ENCODE measurements at places on chromosomes 5 and 9.

DNA sequence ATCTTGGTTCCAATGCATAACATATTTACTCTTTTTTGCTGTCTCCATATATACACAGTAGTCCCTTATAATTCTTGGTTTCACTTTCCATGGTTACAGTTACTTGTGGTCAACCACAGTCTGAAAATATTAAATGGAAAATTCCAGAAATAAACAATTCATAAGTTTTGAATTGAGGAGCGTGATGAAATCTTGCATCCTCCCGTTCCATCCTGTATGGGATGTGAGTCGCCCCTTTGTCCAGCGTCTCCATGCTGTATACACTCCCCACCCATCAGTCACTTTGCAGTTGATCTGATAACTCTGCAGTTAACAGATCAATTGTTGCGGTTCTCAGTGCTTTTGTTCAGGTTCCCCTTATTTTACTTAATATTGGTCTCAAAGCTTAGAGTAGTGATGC, 11.5 kb upstream of the FAF2 start:
- no peak for DNase-seq

DNA sequence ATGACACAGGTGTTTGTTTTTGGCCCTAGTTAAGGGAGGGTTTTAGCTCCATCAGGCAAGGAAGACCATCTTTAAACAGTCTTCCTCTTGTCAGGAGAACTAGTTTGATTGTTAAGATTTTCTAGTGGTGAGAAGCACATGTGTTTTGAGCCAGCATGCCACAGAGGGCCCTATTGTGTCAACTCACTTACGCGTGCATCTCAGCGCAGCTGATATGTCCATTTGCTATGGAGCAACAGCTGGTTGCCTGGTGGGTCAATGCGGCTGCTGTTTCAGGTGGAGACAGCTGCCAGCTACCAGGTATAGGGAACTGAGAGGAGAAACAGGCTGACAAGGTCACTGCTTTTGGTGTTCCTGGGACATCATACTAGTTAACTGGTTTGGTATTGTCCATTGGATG, 100.5 kb upstream of the PRRC1 start:
- no peak for DNase-seq

GRCh38 chr5:19745247-19745646, 242.8 kb downstream of the CDH18 start:
- no peak for DNase-seq

GRCh38 chr5:154860123-154860522, 1.7 kb downstream of the CNOT8 start:
- DNase-seq = no peak

DNA sequence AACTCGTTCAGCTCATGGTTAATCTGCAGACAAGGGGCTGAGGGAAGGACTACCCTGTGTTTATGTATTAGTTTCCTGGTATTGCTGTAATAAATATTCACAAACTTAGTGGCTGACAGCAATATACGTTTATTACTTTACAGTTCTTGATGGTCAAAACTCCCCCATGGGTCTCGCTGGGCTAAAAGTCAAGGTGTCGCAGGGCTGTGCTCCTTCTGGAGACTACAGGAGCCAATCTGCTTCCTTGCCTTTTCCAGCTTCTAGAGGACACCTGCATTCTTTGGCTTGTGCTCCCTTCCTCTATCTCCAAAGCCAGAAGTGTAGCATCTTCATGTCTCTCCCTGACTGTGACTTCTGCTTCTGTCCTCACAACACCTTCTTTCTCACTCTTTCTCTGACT, 653.8 kb upstream of the RIOK2 start:
- DNase-seq = no peak

DNA sequence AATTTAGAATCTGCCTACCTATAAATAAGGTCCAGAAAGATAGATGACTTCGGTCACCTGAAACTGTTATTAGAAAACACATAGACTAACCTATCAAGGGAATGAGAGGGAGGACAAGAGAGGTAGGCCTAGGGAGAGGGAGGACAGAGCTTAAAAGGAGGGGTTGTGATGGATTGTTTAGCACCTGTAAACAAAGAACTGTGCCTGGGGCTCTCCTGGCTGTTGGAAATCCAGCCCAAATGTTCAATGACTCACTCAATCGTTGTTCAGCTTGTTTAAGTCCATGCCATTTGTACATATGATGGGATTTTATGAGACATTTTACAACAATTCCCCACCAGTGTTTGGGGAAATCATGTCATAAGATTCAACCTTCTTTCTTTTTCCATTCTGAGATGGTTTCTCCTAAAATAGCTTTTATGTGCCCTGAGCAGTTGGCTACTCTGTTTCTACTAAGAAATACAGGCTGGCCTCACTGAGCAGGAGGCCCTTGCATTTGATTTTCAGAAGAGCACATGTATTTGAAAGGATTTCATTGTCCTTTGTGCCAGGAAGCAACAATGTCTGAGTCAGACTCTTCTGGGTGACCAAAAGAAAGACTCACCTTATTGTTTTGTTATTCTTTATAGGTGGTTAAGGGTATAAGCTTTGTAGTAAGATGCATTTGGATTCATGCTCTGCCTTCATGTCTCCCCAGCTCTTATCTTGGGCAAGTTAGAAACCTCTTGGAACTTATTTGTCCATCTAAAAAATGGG, 48.2 kb upstream of the GPR151 start:
- no peak for DNase-seq

DNA sequence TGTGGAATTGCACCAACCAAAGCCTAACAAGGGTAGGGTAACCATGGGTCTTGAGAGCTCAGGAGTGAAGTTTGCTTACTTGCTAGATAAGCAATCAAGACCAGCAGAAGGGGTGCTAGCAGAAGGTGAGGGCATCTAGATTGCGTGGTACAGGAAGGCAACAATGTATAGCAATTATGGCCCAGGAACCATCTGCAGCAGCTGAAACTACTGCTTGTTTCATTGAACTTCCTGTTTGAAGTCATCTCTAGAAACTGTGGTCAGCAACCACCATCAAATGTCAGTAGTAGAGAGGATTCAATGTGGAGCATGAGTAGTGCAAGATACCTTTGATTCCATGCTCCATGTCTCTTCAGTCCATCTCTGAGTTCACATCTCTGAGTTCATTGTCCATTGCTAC, 462.1 kb upstream of the GRAMD2B start:
- DNase-seq = no peak

DNA sequence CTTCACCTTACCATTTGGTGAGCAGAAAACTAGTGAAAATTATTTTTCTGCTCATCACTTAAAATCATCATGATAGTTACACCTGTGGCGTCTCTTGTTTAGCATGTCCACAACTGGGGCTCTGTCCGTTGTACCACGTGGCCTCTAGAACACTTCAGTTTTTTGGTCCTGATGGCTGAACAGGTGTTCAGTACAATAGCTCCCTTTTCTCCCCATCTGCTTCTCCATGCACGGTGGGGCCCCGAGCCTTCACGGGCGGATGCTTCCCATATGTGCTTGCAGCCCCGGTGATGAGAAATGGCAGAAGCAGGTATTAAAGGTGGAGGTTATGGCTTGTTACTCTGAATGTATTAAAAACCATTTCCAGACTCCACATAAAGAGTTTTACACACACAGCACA, 304.1 kb downstream of the CWC27 start:
- DNase-seq = no peak

DNA sequence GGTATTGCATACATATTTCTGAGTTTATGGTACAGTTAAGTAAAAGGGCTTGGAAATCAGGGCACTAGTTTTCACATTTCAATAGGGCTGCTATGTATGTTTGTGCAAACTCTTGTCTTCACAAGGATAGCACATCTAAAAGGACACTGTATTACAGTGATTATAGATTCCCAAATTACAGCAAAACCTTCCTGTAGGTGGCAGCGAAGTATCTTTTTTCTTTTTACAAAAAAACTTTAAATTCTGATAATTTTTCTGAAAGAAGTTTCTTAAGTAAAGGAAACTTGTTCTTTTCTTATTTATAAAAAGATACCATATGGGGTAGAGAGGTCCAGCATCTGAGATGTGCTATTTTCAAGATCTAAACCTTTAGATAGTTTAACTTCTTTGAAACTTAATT, 337.8 kb downstream of the PTPRD start:
- no peak for DNase-seq

GRCh38 chr5:41637869-41638268, 127.5 kb upstream of the PLCXD3 start:
- no peak for DNase-seq

- DNase-seq = no peak
Measured at GRCh38 chr5:32587067-32587551, 1.8 kb downstream of the SUB1 start.

- no peak for DNase-seq
Measured at GRCh38 chr5:170201311-170201710, 31.5 kb upstream of the C5orf58 start.

- DNase-seq = no peak
Measured at GRCh38 chr5:74452856-74453255, 187.7 kb downstream of the ENC1 start.

DNA sequence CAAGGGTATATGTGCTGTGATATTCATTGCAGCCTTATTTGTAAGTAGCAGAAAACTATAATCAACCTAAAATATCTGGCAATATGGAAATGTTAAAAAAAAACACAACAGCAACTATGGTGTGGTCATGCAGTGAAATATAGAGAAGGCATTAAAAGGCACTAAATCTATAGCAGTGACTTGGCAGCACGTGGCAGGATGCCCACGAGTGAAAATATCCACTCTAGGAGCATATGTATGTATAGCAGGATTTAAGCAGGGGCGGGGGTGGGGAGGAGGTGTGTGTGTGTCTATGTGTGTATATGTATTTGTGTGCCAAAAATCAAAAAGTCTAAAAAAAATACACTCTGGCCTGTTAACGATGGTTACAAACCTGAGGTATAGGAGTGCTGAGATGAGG, 115.6 kb downstream of the RPS23 start:
- no peak for DNase-seq

- DNase-seq = no peak
Measured at GRCh38 chr5:95794070-95794516, 28.4 kb downstream of the GLRX start.

GRCh38 chr5:71452876-71453275, 2.6 kb upstream of the BDP1 start:
- no peak for DNase-seq

DNA sequence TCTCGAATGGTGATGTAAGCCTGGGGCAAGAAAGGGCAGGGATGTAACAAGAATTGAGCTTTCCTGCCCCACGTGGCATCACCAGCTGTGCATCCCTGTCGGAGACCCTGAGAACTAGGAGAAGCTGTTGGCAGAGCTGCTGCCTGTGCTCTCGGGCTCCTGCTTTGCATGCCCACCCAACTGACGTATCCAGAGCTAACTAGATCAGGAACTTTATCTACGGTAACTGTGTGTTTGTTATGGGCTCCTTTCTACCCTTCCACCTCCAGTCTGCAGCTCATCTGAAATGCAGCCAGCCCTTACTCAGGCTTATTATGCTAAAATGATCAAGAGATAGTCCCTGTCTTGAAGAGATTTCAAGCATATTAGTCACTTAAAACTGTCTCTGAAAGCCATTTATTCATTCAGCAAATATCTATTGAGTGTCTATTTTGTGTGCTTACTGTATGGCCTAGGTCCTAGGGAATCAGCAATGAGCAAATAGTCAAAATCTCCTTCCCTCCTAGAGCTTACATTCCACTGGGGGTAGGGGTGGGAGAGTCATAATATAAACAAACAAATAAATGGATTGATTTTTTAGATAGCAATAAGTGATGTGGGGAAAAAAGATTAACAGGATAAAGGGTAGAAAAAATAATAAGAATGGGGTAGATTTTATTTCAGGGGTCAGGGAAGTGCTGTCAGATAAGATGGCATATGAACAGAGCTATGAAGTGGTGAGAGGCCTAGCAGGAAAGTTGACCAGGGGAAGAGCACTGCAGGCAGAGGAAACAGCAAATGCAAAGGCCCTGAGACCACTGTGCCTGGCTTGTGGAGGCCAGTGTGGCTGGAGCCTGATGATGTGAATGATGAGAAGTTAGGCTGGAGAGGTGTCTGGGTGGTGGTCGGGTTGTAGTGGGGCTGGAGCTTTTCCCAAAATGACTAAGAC, 118.2 kb downstream of the GALNT10 start:
- DNase-seq = no peak

Data from stimulated activated CD8-positive, alpha-beta memory T cell treated with anti-CD3 and anti-CD28 coated beads, Interleukin-2, amount 100 ng/mL, for 48 hours (primary cell).